Vagina (tissue), 2 donors: ENCODE measurements at places on chromosomes 13 and 19.

GRCh38 chr13:94829185-94829836, 117.0 kb upstream of the SOX21 start:
- no peak for DNase-seq

DNA sequence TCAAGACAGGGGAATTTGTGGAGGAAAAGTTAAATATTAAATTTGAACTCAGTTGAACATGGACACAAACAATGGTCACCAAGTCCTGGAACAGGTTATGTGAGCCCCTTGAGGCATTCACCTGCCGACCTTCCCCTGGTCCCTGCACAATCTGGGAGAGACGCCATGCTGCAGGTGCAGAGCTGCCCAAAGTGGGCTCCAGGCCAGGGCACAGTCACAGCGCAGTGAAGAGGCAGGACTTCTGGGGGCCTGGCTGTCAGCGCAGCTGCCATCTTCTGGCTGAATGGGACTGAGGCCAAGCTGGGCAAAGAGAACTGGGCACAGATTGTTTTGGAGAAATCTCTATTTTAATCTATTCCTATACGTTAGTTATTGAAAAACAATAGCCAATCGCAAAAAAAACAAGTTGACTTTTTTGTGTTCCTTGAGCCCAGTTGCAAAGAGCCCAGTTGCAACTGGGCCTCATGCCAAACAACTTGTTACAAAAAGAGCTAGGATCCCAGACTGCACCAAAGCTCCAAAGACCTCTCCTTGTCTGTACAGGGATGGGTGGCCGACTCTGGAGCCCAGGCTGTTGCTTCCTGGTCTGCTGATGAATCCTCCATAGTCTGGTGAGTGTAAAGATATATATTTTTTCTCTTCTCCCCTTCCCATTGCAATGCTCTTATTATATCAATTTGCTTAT, 1.2 kb upstream of the ZNF626 start:
- DNase-seq, result no peak

DNA sequence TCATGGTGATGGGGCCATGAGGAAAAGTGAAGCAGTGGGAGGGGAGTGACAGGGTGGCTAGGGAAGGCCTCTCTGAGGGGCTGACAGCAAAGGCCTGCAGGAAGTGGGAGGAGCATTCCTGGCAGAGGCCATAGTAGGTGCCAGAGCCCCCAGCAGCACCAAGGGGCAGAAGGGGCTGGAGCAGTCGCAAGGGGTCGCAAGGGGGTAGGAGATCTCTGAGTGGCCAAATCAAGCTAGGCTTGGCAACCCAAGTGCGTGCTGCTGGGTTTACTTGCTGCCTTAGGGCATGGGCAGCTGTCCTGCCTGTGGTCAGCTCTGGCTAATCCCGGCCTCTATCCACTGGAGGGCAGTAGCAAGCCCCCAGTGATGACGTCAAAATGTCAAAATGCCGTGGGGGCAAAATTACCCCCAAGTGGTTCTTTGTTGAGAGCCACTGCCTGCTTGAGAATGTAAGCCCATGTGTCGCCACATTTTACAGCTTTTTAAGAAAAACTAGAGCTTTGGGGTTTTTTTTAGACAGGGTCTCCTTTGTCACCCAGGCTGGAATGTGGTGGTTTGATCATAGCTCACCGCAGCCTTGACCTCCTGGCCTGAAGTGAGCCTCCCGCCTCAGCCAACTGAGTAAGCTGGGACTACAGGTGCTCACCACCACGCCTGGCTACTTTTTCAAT, 11.8 kb downstream of the CCDC97 start:
- no peak for DNase-seq

- no peak for DNase-seq
Measured at GRCh38 chr13:31827707-31828106, 88.4 kb downstream of the RXFP2 start.

DNA sequence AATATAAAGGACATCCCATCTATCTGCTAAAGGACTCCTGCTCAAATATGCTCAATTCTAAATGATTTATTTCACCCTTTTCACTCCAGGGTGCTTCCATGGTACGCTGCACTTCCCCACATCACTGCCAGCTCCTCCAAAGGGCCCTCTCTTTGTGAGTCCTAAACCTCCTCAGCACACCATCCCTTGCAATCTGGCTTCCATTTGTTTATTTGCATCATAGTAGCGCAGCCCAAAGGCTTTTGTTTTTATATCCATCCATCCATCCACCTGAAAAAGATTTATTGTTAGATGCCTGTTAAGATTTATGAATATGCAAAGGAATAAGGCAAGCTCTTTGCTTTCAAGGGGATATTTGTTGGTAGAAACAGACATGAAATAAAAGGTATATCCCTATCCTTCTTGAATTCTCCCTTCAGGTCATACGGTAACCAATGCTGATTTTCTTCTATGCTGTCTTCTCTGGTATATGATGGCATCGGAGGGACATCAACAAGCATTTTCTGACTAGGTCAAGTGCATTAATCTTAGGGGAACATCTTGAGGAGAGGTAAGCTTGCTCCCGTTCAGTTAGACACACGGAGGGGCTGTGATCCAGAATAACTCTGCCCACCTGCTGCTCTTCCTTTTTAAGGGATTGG, 397.6 kb downstream of the LIG4 start:
- no peak for DNase-seq

DNA sequence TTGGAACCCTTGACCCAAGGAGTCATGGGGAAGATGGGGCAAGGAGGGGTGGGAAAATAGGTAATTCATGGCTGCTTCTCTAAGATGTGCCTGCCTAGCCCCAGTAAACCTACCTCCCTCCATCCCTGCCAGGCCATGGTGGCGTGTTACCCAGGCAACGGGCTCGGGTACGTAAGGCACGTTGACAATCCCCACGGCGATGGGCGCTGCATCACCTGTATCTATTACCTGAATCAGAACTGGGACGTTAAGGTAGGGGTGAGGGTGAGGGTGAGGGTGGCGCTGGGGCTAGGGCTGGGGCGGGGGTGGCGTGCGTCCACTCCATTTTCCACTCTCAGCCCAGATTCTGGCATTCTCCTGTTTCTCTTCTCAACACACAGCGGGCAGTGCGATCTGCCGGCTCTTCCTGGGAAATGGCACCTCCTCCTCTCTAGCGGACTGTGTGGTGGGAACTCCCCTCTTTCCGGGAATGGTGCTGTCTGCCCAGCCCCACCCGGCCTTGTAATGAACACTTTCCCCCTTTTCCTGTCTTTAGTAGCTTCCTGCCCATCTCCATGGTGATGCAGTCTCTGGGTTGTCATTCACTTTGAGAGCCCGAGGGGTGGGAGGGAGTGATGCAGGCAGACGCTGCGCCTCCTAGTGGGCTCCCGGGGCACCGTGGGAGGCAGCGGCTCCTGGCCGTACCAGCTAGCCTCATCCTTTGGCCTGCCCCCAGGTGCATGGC, 7.6 kb downstream of the EGLN2 start:
- DNase-seq, result no peak

DNA sequence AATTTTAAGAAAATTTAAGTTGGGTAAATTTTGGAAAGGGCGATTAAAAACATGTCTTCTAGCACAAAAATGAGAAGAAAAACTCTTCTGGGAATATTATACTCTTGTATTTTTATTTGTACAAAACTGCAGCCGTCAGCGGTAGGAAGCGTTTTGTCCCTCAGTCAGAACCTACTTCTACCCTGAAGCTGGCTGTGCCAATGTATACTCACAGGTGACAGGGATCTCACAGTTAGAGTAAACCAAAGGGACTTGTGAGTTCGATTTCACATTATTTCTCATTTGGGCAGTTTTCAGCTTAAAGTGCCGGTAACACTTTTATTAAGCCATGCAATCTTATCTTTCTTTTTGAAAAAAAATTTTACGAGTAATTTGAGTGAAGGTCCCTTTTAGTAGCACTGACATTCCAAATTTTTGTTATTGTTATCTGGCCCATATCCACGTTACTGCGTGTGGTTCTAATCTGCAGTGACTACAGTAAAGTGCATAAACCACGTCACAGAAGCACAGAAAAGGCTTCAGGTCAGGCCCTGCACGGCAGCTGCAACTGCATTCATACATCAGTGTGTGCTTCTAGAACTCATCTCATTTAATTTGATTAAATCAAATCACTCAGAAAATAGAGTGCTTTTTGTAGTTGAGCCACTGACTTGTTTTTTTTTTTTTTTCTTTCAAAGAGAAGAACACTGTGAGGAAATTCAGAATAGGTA, 387.3 kb downstream of the LIG4 start:
- DNase-seq, result no peak

DNA sequence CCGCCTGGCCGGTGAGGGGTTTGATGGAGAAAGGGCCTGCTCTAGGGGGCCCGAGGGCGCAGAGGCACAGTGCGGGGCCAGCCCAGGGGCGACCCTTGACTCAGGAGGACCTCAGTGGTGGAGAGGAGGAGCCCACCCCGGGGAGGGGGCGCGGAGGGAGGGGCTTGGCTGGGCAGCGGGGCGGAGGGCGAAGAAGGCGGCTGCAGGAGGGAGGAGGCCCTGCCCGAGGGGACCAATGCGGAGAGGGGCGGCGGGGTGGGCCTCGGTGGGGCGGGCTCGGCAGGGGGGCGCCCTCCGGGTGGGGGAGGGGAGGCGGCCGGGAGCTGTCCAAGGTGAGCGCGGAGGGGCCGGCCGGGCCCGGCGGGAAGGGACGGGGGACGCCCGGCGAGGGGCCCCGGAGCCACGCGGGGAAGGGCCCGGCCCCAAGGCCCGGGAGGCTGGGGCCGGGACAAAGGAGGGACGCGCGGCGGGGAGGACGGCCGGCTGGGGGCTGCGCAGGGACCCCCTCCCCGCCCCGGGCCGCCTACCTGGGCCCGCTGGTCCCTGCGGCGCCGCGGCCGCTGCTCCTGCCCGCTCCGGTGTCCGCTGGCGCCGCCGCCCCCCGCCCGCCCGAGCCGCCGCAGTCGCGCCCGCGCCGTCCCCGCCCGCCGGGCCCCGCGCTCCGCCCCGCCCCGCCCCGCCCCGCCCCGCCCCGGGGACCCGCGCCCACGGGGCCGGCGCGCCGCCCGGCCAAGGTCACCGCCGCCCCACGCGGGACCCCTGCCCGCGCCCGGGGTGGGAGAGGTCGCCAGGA, at the start of gene DIRAS1:
TSS of gene DIRAS1 (minus strand) at position 596 of the 793 bp plus-strand sequence. CDS start 3,566 bp downstream, outside the sequence.
- no peak for DNase-seq

DNA sequence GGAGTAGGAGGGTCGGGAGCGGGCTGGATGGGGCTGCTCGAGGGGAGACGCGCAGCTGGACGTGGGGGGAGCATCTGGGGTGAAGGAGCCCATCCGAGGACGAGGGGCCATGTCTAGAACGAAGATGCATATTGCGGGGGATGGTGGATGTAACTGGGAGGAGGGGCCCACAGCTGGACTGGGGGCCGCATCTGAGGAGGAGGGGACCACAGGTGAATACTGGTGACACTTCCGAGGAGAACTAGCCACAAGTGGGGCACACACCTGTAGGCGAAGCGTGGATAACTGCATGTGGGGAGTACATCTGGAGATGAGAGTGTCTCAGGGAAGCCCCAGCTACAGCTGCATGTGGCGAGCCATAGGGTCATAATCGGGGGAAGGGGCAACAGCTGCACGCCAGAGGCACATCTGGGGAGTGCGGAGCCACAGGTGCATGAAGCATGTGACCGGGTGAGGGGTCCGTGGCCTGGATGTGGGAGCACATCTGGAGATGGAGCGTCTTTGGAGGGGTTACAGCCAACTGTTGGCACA, 402 bp downstream of the ZSWIM9 start:
- DNase-seq, result no peak

DNA sequence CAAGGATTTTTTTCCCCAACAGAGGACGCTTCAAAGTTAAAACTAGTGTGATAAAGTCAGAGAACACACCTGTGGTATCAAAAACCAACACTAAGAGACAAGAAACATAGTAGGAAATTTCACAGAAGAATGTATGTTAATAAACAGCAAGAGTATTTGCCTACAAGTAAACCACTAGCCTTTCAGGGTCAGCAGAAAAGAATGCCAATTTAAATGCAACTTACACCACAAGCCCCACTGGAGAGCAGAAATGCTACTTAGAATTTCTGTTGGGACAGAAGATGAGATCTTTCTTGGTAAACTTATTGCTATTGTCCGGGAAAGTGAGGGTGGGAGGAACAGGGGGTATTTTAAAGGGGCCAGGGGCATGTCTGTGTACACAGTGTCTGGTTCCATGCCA, 68.6 kb downstream of the STK24 start:
- no peak for DNase-seq

DNA sequence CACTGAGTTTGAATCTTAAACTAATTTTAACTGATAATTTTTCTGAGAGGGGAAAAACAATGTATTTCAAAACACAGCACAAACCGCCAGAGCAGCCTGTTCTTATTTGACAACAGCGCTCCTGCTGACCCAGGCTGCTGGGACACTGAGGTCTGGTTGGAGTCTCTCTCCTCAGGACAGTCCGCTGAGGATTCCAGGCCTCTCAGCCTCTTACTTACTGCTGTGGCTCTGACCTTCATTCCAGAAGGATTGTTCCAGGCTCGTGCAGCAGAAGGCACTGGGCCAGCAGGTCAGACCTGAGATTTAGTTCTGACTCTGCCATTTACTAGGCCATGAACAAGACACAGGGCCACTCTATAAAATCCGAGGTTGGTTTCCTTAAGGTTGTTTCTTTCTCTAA, 393.6 kb downstream of the TDRD3 start:
- no peak for DNase-seq

DNA sequence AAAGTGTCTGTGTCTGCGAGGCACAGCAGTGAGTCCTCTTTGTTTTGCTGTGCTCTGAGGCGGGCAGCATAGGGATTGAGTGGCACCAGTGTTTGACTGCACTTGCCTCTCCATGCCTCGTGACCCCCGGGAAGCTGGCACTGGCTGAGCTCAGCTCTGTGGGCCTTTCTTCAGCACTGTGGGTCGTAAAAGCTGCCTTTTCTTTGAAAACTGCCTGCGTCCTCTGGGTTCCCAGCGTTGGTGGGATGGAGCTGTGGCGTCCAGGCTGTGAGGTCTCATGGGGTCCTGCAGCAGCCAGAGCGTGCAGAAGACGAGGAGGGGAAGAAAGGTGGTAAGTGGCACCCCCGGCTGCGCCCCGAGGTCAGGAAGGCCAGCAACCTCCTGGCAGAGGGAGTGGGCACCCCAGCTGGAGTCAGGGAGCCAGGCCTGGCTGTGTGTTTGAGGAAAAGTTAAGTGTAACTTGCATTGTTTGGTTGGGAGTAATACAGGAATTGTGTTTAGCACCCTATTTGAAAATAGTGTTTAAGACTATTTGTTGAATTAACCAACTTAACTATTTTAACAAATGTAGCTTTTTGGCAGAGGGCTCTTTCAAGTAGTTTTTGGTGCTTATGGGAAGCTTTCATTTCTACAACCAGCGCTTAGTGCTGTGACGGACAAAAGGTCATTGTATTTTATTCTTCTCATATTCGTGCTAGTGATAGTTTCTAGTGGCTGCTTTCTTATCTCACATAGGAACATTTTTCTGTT, 79.3 kb upstream of the TEX29 start:
- DNase-seq, result no peak

GRCh38 chr13:20704459-20705069, 1.1 kb downstream of the IL17D start:
- no peak for DNase-seq
